ENCODE measurements at places on chromosomes 7 and 10. TPM values are rescaled to one million over a fixed set of nuclear protein-coding genes. Genes with fewer than 3 reads are reported as not detected.

Gene LRGUK
- 0.81 TPM for total RNA-seq

Gene BAMBI
- total RNA-seq, result 5.8 TPM

Gene SLC29A3
- total RNA-seq, result 7.8 TPM

Gene APBB1IP
- total RNA-seq, result not detected

Gene GRK5
- 77.6 TPM for total RNA-seq

Gene MGAM2
- total RNA-seq, result not detected

Gene EBF3
- total RNA-seq, result 544 TPM

Gene ACSM6
- not detected for total RNA-seq

Gene ACTL6B
- total RNA-seq, result 95.2 TPM
